ENCODE measurements at places on chromosomes 2 and 18. TPM values are rescaled to one million over a fixed set of nuclear protein-coding genes. Genes with fewer than 3 reads are reported as not detected.

The SPATA3 gene
- total RNA-seq: not detected

The PRADC1 gene
- total RNA-seq: 16.7 TPM

The RTTN gene
- total RNA-seq: 5.2 TPM

The CHRNA1 gene
- total RNA-seq: 3.7 TPM

The FAM228A gene
- not detected for total RNA-seq

The FBXO15 gene
- total RNA-seq: 1.2 TPM

The CSRNP3 gene
- 5.9 TPM for total RNA-seq

The ARMC9 gene
- 42.7 TPM for total RNA-seq

DNA sequence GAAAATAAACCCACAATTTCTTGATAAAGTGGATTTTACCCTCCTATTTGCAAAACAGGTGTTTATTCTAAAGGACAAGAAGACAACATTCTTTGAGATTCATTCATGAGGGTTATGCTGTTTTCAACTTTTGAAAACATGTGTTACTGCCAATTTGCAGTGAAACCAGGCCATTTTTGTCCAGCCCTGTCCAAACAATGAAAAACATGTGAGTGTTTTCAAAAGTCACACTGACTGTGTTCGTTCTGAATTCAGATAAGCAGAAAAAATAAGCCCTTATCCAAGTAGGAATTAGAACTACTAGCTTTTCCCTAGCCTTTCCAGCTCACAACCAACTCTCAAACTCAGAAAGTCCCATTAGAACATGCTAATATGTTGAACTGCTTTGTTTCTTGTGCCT, 148.1 kb upstream of the PID1 start:
- DNase-seq: no peak
- no peaks in the 10 kb centered on the region for H3K36me3 ChIP-seq
- H3K4me3 ChIP-seq: no peak overlapping the region
- H3K27ac ChIP-seq: no peak overlapping the region
- H3K27me3 ChIP-seq: no peaks in the 10 kb centered on the region

GRCh38 chr18:28735731-28736130, 558.8 kb upstream of the CDH2 start:
- no peak overlapping the region for H3K4me3 ChIP-seq
- H3K27ac ChIP-seq: peak overlapping the region; percentile 81
- H3K27me3 ChIP-seq: no peaks in the 10 kb centered on the region
- H3K36me3 ChIP-seq: no peaks in the 10 kb centered on the region
- DNase-seq: peak; percentile 98

DNA sequence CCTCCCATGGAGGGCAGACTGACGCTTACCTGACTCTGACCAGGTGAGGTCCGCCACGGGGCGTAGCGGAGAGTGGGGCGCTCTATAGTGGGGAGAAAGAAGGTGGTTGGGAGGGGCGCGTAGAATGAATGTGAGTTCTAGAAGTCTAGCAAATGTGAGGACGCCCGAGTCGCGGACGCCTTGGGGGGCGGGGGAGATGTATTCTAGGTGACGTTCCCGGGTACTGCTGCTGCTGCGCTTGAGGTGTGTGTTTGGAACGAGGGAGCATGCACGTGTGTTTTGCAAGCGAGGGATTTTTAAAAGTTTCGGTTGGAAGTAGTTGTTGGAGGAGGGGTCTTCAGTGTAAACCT, 758 bp downstream of the RIF1 start:
- peak overlapping the region; percentile 96 for H3K27ac ChIP-seq
- H3K27me3 ChIP-seq: no peaks in the 10 kb centered on the region
- peaks cover 9% of the 10 kb centered on the region for H3K36me3 ChIP-seq
- no peak for DNase-seq

DNA sequence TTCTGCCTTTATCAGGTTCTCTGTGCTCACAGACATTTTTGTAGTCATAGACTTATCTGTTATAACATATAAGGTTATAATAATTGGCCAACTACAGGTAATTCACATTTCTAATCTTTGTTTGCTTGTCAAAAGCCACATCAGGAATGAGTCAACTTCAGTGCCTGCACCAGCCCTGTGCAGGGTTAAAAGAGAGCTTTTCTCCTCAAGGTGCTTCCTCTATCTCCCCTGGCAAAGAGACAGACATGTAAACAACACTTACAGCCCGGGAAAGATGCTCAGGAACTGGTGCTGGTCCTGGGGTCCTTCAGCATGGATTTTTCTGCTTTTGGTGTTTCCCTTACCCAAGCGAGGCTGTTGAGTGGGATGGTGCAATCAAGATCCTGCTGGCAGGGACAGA, 7.7 kb upstream of the EHD3 start:
- no peak overlapping the region for H3K4me3 ChIP-seq
- no peak for DNase-seq
- H3K27ac ChIP-seq: no peak overlapping the region
- no peaks in the 10 kb centered on the region for H3K4me1 ChIP-seq

DNA sequence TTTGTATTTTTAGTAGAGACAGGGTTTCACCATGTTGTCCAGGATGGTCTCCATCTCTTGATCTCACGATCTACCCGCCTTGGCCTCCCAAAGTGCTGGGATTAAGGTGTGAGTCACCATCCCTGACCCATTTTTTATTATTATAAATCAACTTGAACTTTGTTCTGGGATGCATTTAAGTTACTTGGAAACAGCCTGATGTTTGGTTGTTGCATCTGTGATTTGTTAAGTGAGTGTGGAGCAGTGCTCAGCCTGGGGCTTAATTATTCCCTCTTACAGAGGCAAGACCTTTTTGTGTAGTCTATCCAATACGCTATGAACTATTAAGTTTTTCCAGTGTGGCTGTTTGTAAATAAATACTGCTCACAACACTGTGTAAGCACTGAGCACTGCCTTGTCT, 32.6 kb downstream of the MTA3 start:
- no peak overlapping the region for H3K4me3 ChIP-seq
- H3K4me1 ChIP-seq: no peaks in the 10 kb centered on the region
- H3K36me3 ChIP-seq: no peaks in the 10 kb centered on the region
- DNase-seq: no peak

DNA sequence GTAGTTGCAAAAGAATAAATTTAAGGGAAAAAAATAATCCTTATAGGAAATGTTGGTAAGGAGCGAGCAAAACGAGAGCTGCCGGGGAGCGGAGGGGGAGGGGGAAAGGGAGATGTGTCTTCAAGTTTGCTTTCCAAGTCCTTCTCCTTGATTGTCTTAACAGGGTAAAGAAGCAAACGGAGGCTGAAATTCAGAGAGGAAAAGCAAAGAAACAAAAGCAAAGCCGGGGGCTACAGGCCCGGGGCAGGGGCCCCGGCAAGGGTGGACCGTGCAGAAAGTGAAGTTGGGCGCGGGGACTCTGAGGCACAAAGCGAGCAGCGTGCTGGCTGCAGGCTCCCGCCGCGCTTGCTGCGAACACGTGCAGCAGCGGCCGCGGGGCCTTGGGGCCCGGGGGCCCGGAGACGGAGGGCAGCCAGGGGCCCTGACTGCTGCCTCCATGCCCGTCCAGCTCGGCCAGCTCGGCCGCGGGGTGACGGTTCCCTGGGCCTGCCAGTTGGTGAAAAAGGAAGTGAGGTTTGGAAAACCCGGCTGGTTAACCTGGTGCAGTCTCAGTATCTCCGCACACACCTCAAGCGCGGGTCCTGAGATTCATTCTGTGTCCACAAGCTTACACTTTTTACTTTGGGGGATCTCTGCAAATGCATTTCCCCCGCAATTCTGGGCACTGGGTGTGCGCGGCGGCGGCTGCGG, 4.1 kb downstream of the BCL11A start:
- DNase-seq: no peak
- H3K36me3 ChIP-seq: peaks cover 5% of the 10 kb centered on the region
- peak overlapping the region; percentile 65 for H3K27ac ChIP-seq
- H3K4me1 ChIP-seq: no peaks in the 10 kb centered on the region
- H3K27me3 ChIP-seq: no peaks in the 10 kb centered on the region

- no peaks in the 10 kb centered on the region for H3K27me3 ChIP-seq
- H3K36me3 ChIP-seq: no peaks in the 10 kb centered on the region
- H3K27ac ChIP-seq: no peak overlapping the region
- DNase-seq: no peak
- no peaks in the 10 kb centered on the region for H3K4me1 ChIP-seq
- H3K4me3 ChIP-seq: no peak overlapping the region
Measured at GRCh38 chr2:28108143-28108542, 217.6 kb downstream of the BABAM2 start.

DNA sequence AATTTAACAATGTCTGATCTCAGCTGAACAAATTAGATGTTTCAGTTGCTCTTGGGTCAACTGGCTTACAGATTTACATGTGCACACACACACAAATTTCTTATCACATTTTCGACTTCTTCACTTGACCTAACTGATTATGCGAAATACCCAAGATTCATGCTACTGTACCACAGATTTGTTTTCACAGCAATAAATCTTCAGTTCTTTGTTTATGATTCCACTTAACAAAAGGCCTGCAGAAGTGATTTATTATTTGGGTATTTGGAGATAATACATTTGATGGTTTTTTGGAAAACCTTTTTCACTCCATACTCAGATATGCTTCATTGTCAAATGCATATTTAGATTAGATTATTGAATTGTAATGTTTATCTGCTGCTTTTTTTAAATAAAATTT, 129.0 kb downstream of the GALNT1 start:
- H3K27me3 ChIP-seq: no peaks in the 10 kb centered on the region
- no peak overlapping the region for H3K27ac ChIP-seq
- no peak overlapping the region for H3K4me3 ChIP-seq
- H3K4me1 ChIP-seq: peaks cover 8% of the 10 kb centered on the region
- H3K36me3 ChIP-seq: peaks cover 9% of the 10 kb centered on the region

DNA sequence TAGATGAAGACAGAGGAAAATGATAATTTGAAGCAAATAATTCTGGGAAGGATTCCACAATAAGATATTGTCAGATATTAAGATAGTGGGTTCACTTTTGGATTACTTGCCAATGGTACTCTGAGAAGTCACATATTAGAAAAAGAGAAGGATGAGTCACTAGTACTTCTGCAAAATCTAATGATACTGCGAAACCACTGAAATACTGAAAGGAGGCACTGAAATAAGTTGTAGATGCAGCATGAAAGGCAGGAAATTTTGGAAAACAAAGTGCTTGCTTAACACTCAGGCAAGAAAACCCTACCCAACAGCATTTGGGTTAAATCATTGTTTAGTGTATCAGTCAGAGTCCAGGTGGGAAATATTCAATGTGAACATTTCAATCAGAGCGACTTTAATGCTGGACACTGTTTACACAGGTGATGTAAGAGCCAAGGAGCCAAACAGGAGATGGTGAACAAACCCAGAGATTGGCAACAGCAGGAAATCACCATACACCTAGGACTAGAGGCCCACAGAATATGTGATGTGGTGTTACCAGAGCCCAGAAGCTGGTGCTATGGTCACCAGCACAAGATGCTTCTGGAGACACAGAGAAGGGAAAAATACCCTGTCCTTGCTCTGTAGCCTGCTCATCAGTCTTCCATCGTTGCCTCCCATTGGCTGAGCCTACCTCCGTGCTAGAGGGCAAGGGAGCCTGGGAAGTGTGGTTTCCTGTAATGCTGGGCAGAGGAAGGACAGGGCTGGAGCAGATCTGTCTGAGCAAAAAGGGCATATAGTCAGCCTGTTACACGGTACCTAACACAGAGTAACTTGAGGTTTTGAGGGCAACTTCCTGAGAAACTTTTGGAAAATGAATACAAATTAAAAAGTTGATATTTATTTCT, 204.7 kb upstream of the ITGA4 start:
- no peak overlapping the region for H3K27ac ChIP-seq
- H3K4me3 ChIP-seq: no peak overlapping the region
- no peak for DNase-seq
- H3K4me1 ChIP-seq: no peaks in the 10 kb centered on the region
- no peaks in the 10 kb centered on the region for H3K27me3 ChIP-seq

GRCh38 chr2:231521443-231521842, 8.8 kb downstream of the NMUR1 start:
- no peaks in the 10 kb centered on the region for H3K4me1 ChIP-seq
- no peak for DNase-seq
- H3K27me3 ChIP-seq: peaks cover 17% of the 10 kb centered on the region
- H3K4me3 ChIP-seq: no peak overlapping the region
- no peaks in the 10 kb centered on the region for H3K36me3 ChIP-seq

- no peaks in the 10 kb centered on the region for H3K27me3 ChIP-seq
- peak overlapping the region; percentile 12 for H3K4me3 ChIP-seq
- no peaks in the 10 kb centered on the region for H3K36me3 ChIP-seq
- DNase-seq: peak; percentile 89
Measured at GRCh38 chr2:40281021-40281940, 170.6 kb downstream of the SLC8A1 start.

- peaks cover 10% of the 10 kb centered on the region for H3K4me1 ChIP-seq
- peaks cover 5% of the 10 kb centered on the region for H3K27me3 ChIP-seq
- H3K36me3 ChIP-seq: no peaks in the 10 kb centered on the region
Measured at GRCh38 chr2:99140056-99140859, 1.2 kb upstream of the C2orf15 start.

DNA sequence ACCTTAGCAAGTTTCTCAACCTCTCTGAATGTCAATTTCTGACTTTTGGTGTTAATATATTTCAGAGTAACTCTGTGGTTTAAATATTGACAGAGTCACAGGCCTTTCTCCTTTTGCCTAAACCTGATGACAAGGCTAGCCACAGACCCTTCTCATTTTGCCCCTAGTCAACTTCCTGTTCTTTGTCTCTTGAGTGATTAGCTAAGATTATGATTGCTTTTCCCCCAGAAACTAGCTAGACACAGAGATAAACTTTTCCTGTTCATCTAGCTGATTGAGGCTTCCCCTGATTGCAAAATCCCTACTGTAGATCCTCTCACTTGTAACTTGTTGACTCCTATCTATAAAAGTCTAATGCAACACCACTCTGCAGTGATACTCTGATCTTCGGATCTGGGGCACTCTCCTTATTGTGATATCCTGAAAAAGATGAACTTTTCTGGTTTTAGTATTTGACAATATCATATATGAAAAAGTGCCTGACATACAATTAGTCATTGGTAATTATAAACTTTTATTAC, 241.4 kb downstream of the ZNF385B start:
- no peak for DNase-seq
- no peak overlapping the region for H3K4me3 ChIP-seq
- no peaks in the 10 kb centered on the region for H3K27me3 ChIP-seq

Data from astrocyte (in vitro differentiated cells and primary cell).